A172 (cell line): ENCODE measurements at places on chromosomes 5 and 9. TPM values are rescaled to one million over a fixed set of nuclear protein-coding genes. Genes with fewer than 3 reads are reported as not detected.

FOXD4L4 gene
- not detected in 2 replicates for total RNA-seq

SLC6A3 gene
- total RNA-seq: not detected in 2 replicates

UBE2QL1 gene
- total RNA-seq: 0.65 and 1.9 TPM in 2 replicates

ZNF879 gene
- not detected in 2 replicates for total RNA-seq

B4GALT7 gene
- 29.5 and 35.4 TPM in 2 replicates for total RNA-seq

HCN1 gene
- total RNA-seq: not detected in 2 replicates

EDIL3 gene
- total RNA-seq: 56.5 and 75.7 TPM in 2 replicates

IFNW1 gene
- not detected in 2 replicates for total RNA-seq

INSL6 gene
- not detected in 2 replicates for total RNA-seq

HAUS6 gene
- 39.7 and 40.4 TPM in 2 replicates for total RNA-seq

SYK gene
- not detected in 2 replicates for total RNA-seq

DDX4 gene
- not detected in 2 replicates for total RNA-seq

PIP5KL1 gene
- 1.6 and 3.4 TPM in 2 replicates for total RNA-seq

PCDHGA6 gene
- total RNA-seq: 1.9 and 2.5 TPM in 2 replicates

TAF1L gene
- 0.02 and 0.05 TPM in 2 replicates for total RNA-seq

MSX2 gene
- 0.36 TPM in 1 of 2 replicates, not detected in the other for total RNA-seq

KCNV2 gene
- total RNA-seq: not detected in 2 replicates

CER1 gene
- not detected in 2 replicates for total RNA-seq
